Stimulated activated CD8-positive, alpha-beta memory T cell treated with anti-CD3 and anti-CD28 coated beads, Interleukin-15, amount 100 ng/mL, for 24 hours (primary cell): ENCODE measurements at places on chromosomes 2 and 18.

DNA sequence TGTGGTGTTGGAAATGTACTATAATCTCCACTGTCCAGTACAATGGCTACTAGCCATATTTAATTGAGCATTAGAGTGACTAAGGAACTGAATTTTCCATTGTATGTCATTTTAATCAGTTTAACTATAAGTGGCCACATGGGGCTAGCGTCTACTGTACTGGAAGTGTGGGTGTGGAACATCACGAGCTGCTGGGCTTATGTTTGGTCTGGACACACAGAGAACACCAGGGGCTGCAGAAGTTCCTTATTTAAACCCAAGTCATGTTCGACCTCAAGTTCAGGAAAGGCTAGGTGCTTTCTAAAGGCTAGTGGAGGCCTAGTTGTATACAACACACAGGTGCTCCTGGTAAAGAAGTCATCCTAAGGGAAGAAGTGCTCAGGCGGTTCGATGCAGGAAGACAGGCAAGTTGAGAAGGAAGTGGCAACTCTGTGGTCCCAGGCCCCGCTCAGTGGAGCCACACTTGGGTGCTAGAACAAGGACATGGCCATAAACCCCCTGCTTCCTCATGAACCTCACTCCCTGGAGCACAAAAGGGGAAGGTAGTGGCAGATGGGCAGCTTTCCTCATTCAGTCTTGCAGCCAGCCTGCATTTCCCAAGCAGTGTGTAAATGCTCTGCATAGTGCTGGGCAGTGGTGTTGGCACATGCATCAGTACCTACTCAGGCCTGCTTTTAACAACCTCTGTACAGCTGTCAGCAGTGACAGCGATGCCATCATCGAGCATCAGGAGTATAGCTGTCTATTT lies 13.3 kb downstream of the LGALSL start:
- DNase-seq = no peak

- no peak for DNase-seq
These were observed 112.3 kb downstream of the GALNT1 start for GRCh38 chr18:35693829-35694228.

- DNase-seq = no peak
These were observed 23.8 kb downstream of the ADRA2B start for GRCh38 chr2:96092573-96092877.

GRCh38 chr2:204529795-204530463 lies 15.3 kb upstream of the PARD3B start:
- DNase-seq = no peak

DNA sequence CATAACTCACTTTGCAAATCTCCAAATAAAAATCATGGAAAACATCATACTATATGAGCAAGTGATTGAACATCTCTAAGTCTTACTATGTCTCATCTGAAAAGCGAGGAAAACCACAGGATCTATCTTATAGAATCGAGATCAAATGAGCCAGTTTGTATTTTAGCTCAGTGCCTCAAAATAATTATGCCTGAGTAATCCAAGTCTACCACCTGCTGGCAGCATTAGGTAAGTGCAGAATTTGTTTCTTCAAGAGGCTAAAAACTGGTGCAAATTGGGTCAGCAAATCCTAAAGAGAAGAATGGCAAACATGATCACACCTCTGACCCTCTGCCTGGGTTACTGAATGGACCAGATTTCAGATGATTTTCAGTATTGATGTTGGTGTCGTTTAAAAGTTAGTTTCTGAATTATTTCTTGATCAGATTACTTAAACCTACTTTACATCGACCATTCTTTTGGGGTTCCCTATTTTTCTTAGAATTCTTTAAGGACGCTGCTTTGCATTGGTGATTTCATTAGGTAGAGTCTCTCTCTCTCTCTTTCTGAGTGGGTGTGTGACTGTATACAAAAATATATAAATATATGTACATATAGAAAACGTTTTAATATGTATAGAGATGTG lies 12.7 kb upstream of the FHOD3 start:
- DNase-seq = no peak

DNA sequence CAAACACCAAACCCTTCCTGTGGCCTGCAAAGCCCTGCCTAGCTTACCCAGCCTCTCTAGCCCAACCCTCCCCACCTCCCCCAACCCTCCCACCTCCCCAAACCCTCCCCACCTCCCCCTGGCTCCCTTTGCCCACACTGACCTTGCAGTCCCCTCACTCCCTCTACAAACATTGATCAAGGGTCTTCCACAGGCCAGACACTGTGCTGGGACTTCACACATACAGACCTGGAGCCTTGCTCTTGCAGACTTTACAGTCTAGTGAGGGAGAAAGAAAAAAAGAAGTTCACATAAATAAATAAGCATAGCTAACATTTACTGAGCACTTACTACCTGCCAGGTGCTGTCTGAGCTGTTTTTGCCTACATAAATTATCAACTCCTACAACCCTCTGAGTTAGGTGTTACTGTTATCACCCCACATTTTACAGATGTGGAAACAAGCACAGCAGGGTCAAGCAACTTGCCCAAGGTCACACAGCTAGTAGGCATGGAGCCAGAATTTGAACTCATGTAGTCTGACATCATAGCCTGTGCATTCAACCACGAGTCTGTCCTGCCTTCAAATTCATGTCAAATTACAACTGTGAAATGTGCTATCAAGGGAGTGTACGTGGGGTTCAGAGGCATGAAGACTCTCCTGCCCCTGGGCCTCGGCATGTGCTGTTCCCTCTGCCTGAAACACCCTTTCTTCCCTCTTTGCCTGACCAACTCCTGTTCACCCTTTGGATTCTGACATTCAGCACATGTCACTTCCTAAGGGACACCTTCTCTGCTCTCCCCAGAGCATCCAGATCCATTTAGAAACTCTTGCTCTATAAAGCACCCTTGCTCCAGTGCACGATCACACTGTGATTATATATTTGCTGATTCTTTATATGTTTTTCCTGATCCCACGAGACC lies 209.9 kb downstream of the TNS1 start:
- no peak for DNase-seq

DNA sequence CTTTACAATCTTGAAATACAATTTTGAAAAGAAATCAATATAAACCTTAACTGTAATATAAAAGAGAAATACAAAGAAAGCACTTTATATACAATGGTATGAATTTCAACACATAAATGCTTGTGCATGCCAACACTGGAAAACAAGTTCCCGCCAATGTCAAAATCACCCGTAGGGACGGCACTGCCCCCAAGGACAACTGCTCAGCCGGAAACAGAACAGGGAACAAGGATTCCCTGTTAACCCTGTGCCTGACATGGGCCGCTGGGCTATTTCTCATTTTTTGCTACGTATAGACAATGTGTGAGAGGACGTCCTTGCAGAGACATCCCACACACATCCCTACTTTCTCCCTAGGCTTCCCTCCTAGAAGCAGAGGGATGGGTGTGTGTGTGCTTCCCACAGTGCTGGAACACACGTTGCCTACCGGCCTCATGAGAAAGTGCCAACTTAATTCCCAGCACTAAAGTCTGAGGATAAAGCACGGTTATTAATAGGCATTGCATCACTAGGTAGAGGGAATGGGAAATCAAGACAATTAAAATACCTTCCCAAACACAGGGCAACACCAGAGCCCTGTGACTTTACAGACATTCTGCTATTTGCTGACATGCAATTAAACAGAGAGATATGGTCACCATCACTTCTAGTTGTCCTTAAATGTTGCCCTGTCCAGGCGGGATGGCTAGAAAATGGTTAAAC lies 14.4 kb downstream of the AFG3L2 start:
- DNase-seq = no peak

- DNase-seq = no peak
These were observed 20.6 kb downstream of the ANTXR1 start for GRCh38 chr2:69033461-69034095.

- DNase-seq = no peak
These were observed 110.4 kb downstream of the CDC42EP3 start for GRCh38 chr2:37560863-37561614.

- no peak for DNase-seq
These were observed 162.6 kb upstream of the FN1 start for GRCh38 chr2:215598376-215598975.

GRCh38 chr2:14881651-14882327 lies 249.3 kb downstream of the LRATD1 start:
- DNase-seq = no peak

- DNase-seq = no peak
These were observed 16.6 kb downstream of the CFLAR start for GRCh38 chr2:201132518-201132917.

DNA sequence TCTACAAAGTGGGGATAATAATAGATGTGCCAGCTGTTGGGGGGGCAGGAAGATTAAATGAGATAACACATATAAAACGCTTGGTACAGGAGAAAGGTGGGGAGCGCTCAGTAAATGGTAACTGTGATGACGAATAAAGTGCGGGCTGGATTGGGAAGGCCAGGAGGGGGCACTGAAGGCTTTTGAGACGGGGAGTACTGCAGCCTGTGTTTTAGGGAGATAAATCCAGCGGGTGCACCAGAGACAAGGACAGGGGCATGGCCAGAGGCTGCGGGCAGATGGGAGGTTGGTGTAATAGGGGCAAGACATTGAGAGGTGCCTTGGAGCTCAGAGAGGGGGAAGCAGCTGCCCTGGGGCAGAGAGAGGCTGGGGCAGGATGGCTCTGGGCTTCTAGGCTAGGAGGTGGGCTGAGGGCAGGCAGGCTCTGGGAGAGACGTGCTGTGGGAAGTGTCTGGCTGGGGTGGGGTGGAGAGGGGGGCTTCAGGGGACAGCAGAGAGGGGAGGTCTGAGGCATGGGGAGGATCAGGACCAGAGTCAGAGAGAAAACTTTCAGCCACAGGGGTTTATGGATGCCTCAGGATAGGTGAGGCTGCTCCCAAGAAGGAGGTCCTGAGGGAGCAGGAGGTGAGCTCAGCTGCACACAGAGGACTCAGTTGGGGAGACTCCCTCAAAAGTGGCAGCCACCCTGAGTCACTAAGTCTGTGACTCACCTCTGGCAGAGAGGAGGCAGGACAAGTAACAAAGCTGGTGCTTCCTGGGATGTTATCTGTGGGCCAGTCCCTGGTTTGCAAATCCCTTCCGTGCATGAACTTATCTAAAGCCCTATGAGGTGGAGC lies 18.8 kb downstream of the TEX44 start:
- DNase-seq = no peak

- no peak for DNase-seq
These were observed 18.2 kb downstream of the PMS1 start for GRCh38 chr2:189802396-189802912.

DNA sequence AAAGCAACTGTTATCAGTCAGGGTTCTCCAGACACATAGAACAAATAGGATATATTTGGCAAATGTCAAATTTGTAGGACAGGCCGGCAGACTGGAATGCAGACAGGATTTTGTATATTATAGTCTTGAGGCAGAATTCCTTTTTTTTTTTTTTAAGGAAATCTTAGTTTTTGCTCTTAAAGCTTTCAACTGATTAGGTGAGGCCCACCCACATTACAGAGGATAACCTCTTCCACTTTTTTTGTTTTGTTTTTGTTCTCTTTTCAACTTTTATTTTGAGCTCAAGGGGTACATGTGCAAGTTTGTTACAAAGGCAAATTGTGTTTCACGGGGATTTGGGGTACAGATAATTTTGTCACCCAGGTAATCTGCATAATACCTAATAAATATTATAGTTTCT lies 350.2 kb upstream of the CHAC2 start:
- no peak for DNase-seq

GRCh38 chr2:238202326-238203093 lies 985 bp downstream of the ILKAP start:
- no peak for DNase-seq

DNA sequence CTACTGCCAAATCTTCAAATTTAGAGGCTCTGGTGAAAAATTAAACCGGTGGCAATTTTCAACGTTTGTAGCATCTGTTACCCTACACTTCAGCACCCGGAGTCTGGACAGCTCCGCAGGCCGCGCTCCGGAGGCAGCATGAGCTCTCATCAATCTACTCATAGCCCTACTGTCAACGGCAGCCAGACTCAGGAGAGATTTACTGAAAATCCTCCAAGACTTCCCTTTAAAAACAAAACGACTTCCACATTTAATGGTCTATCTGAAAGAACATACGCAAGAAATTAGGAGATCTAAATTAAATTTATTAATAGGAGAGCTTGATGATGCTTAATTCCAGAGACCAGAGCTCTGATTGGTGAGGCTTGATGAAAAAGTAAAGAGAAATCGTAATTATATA lies 970 bp upstream of the ADCYAP1 start:
- no peak for DNase-seq

GRCh38 chr2:10914272-10914693 lies 2.5 kb downstream of the KCNF1 start:
- DNase-seq = no peak

DNA sequence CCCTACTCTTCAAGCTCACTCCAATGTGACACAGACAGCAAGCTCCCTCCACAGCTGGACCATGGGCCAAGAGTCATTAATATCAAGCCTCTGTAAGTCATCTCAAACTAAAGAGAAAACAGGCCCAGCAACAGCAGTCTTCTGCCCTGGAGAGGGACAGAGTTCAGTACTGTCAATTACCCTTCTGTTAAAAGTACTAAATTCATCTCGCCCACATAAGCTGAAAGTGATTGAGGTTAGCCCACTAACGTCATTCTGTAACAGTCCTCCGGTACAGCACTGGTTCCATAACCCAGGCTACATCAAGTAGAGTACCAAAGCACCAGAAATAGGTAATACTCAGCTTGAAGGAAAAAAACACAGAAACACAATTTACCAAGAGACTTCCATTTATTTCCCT lies 25.9 kb downstream of the THADA start:
- DNase-seq = no peak

- no peak for DNase-seq
These were observed 132.9 kb downstream of the MYO5B start for GRCh38 chr18:50061876-50062517.

DNA sequence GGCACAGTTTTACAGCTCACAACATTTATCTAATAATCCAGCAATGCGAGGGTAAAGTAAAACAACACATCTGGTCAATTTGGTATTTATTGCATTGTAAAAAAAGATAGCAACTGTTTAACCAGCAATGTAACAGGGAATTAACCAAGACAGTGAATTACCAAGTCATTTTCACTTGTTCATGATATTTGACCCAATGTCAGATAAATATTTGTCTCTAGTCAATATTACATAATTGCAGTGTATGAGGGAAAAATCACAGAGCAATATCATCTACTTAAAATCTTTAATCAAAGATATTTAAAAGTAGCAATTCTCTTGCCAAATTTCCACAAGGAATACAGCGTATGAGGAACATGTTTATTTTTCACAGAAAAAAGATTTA lies 1265.1 kb upstream of the CHAC2 start:
- DNase-seq = no peak

- no peak for DNase-seq
These were observed 36.7 kb upstream of the CNGA3 start for GRCh38 chr2:98309580-98309979.

- DNase-seq = no peak
These were observed 125.6 kb upstream of the CDCA7 start for GRCh38 chr2:173229086-173229485.

- DNase-seq = no peak
These were observed 69.9 kb upstream of the DTNB start for GRCh38 chr2:25743132-25743830.

- peak; percentile 69 for DNase-seq
These were observed 2.4 kb upstream of the FOSL2 start for GRCh38 chr2:28390241-28390745.
